ENCODE measurements at places on chromosomes 1 and 21.
A peak's percentile ranks its signal among the peaks of the same experiment; 100 is the strongest.

DNA sequence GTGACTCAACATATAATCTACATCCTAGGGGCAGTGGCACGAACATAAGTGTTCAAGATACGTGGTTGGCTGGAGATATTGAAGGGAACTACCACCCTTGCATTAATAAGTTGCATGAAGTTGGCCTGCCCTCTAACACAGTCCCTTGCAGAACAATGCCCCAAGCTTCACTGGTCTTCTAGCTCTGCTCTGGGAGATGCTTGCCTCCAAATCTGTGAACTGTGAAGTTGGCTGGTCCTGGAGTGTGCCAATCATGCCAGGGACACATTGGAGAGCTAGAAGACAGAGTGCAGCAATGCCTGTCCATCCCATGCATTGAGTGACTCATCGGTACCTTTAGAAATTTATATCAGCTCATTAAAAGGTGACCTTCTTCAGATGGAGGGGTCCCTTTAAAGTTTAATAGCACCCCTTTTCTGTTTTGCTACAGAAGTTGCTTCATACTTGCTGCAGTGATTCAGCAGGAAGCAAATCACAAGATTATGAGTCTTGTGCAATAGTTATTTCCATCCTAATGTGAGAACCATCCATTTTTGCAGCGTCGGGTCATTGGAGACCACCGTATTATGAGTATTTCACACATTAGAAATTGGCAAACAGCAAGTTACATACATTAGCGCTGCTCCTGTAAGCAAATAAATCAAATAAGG is 55.2 kb upstream of the KAZN start:
- DNase-seq = no peak

GRCh38 chr1:60281360-60281932 is 207.9 kb upstream of the C1orf87 start:
- DNase-seq = no peak

DNA sequence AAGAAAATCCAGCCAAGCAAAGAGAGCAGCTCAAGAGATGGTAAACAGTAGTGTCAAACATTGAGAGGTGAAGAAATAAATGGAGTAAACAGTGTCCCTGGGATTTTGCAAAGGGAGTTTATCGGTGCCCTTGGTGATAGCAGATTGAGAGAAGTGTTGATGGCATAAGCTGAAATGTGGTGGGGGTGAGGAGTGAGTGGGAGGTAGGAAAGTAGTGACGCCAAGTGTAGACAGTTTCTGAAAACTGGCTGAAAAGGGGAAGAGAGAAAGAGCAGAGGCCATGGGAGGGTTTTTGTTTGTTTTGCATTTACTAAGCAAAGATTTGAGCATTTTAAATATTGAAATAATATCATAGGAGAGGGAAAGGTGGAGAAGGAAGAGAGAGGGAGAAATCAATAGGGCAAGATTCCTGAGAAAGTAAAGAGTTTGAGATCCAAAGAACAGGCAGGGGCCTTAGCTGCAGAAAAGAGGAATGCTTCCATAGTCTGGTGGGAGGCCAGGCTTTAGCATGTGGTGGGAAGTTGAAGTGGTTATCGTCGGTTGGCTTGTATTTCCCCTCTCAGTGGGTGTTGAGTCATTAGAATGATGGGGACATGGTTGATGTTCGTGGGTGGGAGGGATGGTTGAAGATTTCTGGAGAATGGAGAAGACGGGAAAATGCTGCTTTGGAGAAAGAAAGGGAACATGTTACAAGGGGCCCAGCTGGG is 26.8 kb upstream of the RASAL2 start:
- no peak for DNase-seq

- DNase-seq = no peak
Observed at GRCh38 chr1:176884286-176884685, 280.2 kb downstream of the ASTN1 start.

DNA sequence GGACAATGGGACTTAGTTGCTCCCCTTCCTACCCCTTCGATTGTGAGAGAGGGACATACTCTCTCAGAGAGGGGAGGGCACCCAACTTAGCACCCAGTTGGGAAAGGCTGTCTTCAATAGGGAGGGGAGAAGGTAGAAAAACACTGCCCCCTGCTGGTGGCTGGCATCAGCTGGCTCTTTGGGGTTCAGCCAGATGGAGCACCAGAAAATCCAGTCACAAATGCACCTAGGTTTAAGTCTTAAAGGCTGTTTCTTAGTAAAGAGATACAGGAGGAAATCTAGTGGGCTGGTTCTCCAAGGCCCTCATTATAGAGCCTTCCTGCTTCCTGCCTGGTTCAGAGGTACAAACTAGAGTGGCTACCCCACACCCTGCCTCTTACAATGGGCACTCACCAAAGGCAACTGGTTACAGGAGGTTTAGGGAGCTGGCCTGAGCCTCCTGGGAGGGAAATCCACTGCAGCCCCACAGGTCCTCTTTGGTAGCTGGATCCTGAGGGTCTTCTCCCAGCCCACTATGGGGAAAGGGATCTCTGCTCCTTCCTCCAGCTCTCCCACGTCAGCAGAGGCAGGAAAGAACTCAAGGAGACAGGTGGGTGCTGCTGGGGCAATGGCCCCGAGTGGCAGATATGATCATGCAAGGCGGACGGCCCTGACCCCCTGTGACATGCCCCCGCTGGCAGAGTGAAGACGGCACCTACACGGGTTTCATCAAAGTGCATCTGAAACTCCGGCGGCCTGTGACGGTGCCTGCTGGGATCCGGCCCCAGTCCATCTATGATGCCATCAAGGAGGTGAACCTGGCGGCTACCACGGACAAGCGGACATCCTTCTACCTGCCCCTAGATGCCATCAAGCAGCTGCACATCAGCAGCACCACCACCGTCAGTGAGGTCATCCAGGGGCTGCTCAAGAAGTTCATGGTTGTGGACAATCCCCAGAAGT is 28.3 kb downstream of the EIF2D start:
- DNase-seq = peak; percentile 88

DNA sequence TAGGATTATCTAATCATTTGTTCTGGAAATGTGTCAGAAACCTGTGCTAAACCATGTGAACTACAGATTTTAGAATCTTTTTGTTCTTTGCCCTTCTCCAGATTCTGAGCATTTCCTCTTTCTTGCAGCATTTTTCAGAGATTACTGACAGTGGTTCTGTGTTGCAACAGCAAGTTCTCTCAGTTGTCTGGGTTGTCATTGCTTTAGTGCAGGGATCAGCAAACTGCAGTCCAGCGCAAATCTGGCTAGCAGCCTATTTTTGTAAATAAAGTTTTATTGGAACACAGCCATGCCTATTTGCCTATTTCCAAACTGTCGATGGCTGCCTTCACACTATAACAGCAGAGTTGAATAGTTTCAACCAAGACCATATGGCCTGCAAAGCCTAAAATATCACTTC is 66.3 kb upstream of the LRRC8D start:
- no peak for DNase-seq

DNA sequence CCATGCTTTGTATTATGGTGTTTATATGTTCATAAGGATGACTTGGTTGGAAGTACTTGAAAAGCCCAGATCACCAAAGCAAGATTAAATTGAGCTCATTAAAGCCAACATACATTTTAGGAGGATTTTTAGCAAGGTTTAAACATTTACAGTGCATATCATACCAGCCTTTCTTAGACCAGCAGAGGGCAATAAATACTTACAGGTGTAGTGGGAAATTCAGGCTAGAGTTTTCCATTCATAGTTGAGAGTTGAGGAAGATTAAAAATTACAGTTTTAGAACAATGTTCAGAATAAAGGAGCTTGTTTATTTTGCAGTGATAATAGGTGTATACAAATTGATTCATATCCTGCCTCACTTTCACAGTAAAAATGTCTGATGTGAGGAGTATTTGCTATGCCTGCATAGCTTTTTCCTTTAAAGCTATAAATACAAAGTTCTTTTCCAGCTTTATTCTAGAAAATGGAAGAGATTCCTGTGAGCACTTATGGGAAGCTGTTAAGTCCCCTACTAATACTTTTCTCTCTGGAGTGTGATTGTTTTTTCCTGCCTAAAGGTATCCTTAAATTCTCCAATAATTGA is 35.3 kb downstream of the DTL start:
- DNase-seq = no peak

DNA sequence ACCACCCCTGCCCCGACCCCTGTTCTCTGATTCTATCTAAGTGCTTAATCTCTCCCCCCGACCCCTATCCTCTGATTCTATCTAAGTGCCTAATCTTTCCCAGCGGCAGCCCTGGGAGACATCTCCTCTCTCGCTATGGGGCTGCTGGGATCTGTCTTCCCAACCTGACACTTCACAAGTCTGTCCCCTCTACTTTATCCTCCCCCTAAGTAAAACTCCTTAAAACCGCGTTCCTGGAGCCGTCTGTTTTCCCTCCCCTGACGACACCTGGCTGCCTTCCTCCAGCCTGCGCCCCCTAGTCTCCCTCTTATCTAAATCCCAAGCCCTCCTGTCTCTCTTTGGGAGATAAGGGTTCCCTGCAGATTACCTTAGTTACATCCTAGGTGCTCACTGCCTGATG is 30.5 kb downstream of the EPHB2 start:
- no peak for DNase-seq

GRCh38 chr1:55088413-55088812 is 49.1 kb downstream of the PCSK9 start:
- DNase-seq = no peak

GRCh38 chr1:53693773-53694717 is 44.9 kb downstream of the GLIS1 start:
- no peak for DNase-seq
